NCI-H1105 treated with DMSO at 0.1 percent for 48 hours (cell line): ENCODE measurements at places on chromosomes 3 and 15.

- no peak for DNase-seq
Observed at GRCh38 chr3:149620291-149621020, 37.4 kb downstream of the WWTR1 start.

GRCh38 chr15:78291698-78292097, 7.7 kb downstream of the SKIC8 start:
- DNase-seq, result no peak

DNA sequence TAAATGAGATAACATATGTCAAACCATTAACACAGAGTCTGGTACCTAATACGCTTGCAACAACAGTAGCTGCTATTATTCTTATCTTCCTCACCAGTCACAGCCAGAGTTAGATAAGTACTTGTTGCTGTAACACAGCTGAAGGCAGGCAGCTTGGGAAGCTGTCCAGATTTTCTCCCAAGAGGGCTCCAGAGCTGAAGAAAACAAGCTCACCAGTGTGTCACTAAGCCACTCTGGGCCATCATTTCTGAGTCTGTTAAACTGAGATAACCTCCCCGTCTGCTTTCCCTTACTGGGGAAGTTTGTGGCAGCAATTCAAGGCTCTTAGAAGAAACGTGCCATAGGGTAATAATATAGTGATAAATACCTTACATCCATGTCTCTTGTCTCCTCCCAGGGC, 226.3 kb downstream of the TAFA4 start:
- DNase-seq, result no peak

- no peak for DNase-seq
Observed at GRCh38 chr3:28406241-28406640, 57.6 kb upstream of the AZI2 start.

- DNase-seq, result peak; percentile 36
Observed at GRCh38 chr15:57591822-57592367, at the start of gene MYZAP. Gene MYZAP (plus strand): TSS chr15:57591904. CDS start chr15:57592035, 131 bp downstream.

- DNase-seq, result no peak
Observed at GRCh38 chr3:106097817-106098435, 229.1 kb upstream of the CBLB start.

- no peak for DNase-seq
Observed at GRCh38 chr3:82461049-82461889, 699.8 kb upstream of the GBE1 start.

- no peak for DNase-seq
Observed at GRCh38 chr3:56935811-56936210, 124.7 kb upstream of the SPATA12 start.

DNA sequence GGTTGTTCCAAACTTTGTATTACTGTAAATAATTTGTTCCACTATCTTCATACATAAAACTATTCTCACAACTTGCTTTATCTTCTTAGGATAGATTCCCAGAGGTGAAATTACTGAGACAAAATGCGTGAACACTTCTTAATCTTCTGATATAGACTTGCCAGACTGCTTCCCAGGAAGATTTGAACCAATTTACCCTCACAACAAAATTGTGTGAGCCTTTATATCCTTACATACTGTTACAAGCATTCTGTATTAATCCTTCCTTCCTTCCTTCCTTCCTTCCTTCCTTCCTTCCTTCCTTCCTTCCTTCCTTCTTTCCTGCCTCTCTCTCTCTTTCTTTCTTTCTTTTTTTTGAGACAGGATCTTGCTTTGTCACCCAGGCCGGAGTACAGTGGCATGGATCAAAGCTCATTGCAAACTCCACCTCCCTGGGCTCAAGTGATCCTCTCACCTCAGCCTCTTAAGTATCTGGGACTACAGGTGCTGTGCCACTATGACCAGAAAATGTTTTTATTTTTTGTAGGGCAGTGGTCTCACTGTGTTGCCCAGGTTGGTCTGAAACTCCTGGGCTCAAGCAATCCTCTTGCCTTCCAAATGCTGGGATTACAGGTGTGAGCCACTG, 57.1 kb upstream of the SSR3 start:
- no peak for DNase-seq

- DNase-seq, result no peak
Observed at GRCh38 chr3:192296845-192297244, 430.5 kb downstream of the FGF12 start.

DNA sequence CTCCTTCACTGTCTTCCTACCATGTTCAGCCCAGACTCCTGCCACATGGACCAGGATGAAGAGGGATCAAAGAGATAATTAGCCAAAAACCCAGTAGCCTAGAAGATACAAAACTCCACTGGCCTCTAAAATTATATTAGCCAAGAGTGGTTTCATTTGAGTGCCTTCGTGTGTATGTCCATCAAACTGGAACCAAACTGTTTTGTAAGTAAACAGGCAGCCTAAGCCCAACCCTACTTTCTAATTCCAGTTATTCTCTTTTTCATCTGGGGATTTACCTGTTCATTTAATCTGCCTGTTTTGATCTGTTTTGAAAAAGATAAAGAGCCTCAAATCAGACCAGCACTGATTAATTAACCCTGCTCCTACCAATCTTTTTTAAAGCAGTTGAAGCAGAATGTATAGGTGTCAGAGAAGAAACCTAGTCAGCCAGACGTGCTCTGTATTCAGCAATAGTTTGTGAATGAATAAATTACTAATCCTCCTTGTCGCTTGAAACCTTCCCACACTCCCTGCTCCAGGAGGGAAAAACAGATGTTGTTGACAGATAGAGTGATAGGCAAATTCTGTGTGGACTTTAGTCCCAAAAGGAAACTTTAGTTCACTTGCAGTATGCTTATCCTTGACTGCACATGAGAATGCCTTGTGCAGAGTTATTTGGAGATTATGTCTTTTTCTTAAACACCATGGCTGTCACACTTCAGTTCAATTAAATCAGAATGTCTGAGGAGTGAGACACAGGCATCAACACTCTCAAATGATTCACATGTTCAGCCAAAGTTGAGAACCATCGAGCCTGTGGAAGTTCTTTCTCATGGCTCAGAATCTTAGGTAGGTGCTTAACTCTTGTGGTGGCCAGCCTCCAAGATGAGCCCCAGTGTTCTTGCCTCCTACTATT, 55.5 kb upstream of the ZBED2 start:
- DNase-seq, result no peak

DNA sequence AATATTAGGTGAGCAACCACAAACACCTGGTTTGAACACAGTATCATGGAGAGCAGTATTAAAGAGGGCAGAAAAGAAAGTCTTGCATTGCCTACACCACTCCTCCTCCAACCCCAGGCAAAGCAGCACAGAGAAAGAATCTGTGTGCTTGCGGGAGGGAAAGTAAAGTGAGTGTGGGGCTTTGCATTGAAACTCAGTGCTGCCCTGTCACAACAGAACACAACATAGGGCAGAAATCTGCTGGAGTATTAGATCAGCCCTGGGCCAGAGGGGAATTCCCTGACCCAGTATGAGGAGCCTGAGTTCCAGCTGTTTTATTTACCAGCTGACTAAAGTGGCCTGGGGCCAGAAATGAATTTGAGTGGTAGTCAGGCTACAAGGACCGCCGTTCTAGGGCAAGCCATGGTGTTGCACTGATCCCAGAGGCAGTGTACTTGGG, 75.5 kb downstream of the SPATA16 start:
- no peak for DNase-seq

DNA sequence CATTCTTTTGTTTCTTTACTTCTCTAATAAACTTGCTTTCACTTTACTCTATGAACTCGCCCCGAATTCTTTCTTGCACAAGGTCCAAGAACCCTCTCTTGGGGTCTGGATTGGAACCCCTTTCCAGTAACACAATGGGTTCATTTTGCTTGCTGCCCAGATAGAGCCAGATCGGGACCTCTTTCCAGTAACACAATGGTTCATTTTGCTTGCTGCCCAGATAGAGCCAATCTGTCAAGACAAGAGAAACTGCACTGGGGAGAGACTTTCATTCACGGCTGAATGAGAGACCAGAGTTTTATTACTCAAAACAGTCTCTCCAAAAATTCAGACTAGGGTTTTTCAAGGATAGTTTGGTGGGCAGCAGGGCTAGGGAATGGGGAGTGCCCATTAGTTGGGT, 25.4 kb downstream of the METTL6 start:
- DNase-seq, result no peak

DNA sequence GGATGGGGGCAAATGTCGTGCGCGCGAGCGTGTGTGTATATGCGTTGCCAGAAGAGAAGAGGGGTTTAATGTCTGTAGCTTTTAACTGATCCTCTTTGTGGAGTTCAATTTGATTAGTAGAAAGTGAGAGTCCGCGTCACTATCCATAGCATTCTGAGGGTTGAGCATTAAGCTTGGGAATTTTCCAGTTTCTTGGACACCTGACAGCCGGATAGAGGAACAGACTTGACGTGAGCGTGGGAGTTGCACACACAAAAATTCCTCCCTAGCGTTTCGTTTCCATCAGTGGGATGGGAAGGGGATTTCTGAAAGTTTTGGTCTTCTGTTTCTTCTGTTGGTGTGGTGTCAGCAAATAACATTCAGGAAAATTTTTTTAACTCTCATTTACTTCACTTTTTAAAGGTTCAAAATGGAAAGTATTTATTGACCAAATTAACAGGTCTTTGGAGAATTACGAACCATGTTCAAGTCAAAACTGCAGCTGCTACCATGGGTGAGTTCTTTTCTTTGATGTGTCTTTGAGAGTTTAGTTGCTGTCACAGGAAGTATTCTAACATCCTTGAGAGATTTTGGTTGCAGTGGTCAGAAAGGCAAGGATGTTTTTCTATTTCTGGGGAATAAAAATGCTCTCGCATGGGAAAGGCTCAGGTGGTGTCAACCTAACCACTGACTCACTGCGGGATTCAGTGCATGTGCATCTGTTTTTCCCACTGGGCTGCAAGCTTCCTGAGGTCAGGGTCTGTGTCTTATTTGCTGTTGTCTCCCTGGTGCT, 841 bp downstream of the POGLUT1 start:
- DNase-seq, result no peak

GRCh38 chr15:53962646-53963561, 15.3 kb upstream of the UNC13C start:
- peak; percentile 33 for DNase-seq

DNA sequence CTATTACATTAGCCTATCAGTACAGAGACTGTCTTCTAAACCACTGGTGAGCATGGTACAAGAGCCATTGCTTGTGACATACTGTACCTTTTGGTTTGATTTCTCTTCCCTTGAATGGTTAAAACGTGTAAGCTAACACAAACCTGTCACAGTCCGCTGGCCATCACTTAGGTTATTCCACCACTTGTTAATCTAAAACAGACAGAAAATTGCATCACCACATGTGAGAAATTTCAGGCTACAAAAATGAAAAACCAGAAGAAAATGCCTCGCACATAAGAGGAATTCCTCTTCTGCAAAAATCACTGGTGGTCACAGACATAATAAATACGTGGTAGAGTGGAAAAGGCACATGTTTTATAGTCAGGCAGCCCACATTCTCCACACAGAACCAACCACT, 22.1 kb downstream of the PARL start:
- DNase-seq, result no peak

DNA sequence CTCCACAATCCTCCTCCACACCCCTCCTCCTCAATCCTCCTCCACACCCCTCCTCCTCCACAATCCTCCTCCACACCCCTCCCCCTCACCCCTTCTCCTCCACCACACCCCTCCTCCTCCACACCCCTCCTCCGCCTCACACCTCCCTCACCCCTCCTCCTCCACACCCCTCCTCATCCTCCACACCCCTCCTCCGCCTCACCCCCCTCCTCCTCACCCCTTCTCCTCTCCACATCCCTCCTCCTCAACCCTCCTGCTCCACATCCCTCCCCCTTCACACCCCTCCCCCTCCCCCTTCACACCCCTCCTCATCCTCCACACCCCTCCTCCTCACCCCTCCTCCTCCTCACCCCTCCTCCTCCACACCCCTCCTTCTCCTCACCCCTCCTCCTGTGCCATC, 69.8 kb upstream of the BLM start:
- DNase-seq, result no peak

- no peak for DNase-seq
Observed at GRCh38 chr3:31522152-31522551, 10.6 kb upstream of the STT3B start.

DNA sequence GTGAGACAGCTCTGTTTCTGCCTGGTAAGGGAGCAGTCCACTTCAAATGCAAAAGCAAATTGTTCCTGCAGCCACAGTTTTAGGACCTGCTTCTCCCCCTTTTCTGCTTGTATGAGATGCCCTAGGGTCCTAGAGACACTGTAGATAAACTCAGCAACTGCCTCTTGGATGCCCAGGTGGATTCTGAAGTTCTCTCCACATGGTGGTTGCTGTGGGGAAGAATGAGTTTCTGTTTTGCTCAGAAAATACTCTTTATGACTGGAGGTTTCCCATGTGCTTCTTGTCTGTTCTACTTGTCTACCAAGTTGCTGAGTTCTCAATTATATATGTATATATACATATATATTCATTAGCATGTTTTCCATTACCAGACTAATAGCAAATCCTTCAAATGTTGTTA, 5.6 kb upstream of the ZNF80 start:
- no peak for DNase-seq

DNA sequence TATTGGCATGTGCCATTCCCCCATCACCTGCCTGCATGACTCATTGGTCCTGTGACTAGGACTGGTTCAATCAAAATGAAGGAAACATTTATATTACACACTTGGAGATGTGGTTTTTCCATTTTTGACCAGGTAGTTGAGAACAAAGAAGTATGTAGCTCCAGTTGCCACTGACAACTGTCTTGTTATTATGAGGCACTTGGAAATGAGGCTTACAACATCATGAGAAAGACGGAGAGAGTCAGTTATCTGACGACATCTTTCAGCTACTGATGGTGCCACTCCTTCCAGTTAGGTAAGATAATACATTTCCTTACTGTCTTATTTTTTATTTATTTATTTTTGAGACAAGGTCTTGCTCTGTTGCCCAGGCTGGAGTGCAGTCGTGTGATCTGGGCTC, 21.8 kb upstream of the PROK2 start:
- no peak for DNase-seq

- DNase-seq, result no peak
Observed at GRCh38 chr15:45884755-45885445, 250.1 kb downstream of the SQOR start.

DNA sequence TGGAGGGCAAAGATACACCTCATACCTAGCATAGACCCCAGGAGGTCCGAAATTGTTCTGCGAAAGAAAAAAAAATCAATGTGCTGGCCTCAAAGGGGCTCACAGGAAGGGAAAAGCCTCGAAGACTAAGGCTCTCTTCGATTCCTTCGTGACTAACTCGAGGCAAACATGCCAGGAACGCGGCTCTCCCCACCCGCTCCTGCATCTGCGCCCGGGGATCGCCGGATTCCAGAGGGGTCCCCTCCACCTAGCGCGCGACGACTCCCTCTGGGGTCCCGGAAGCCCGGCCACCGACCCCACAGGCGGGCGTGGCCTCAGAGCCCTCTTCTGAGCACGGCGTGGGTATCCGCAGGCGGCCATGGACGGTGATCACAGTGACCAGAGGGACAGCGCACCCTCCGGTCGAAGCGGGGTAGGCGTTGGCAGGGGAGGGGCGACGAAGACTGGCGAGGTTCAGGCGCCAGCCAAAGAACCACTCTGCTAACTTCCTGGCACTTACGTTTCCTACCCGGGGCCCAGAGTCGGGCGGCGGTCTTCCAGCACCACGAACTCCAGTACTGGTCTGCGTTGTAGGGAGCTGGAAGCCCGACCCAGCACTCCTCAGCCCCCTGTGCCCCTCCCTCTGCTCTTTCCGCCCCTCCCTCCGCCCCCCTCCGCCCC, 515 bp upstream of the EIF3J start:
- peak; percentile 77 for DNase-seq

GRCh38 chr3:19190602-19191001, 42.3 kb downstream of the KCNH8 start:
- no peak for DNase-seq
